Cardiac muscle cell (in vitro differentiated cells and primary cell): ENCODE measurements at places on chromosomes 1 and 21. TPM values are rescaled to one million over a fixed set of nuclear protein-coding genes. Genes with fewer than 3 reads are reported as not detected.
A peak's percentile ranks its signal among the peaks of the same experiment; 100 is the strongest.

C1orf116 gene
- total RNA-seq = 0.21 TPM in 2 replicates

LCE2A gene
- not detected in 2 replicates for total RNA-seq

OR14K1 gene
- not detected in 2 replicates for total RNA-seq

FABP3 gene
- total RNA-seq = 250 and 642 TPM in 2 replicates

THEM4 gene
- 26.8 and 37.5 TPM in 2 replicates for total RNA-seq

PRKCZ gene
- 46.8 and 50.9 TPM in 2 replicates for total RNA-seq

GRCh38 chr1:72498371-72498770, 216.0 kb upstream of the NEGR1 start:
- H3K4me3 ChIP-seq = no peak overlapping the region
- DNase-seq = no peak
- H3K36me3 ChIP-seq = no peaks in the 10 kb centered on the region
- no peaks in the 10 kb centered on the region for H3K27me3 ChIP-seq

- no peaks in the 10 kb centered on the region for H3K27me3 ChIP-seq
- no peaks in the 10 kb centered on the region for H3K36me3 ChIP-seq
- no peaks in the 10 kb centered on the region for H3K4me1 ChIP-seq
- H3K27ac ChIP-seq = no peak overlapping the region
These were observed 137.7 kb upstream of the SMYD2 start for GRCh38 chr1:214143006-214143992.

GRCh38 chr1:47707503-47707902, 269.7 kb downstream of the FOXD2 start:
- no peaks in the 10 kb centered on the region for H3K36me3 ChIP-seq
- H3K27me3 ChIP-seq = peaks cover 76% of the 10 kb centered on the region
- H3K4me3 ChIP-seq = no peak overlapping the region
- H3K27ac ChIP-seq = no peak overlapping the region

GRCh38 chr1:78043436-78043835, 2.3 kb upstream of the GIPC2 start:
- H3K27me3 ChIP-seq = peaks cover 53% of the 10 kb centered on the region
- H3K4me3 ChIP-seq = no peak overlapping the region
- peaks cover 12% of the 10 kb centered on the region for H3K4me1 ChIP-seq
- no peak for DNase-seq
- no peak overlapping the region for H3K27ac ChIP-seq
- no peaks in the 10 kb centered on the region for H3K36me3 ChIP-seq

GRCh38 chr1:103496014-103496635, 29.4 kb upstream of the RNPC3 start:
- no peak overlapping the region for H3K27ac ChIP-seq
- no peak for DNase-seq
- no peaks in the 10 kb centered on the region for H3K4me1 ChIP-seq
- H3K4me3 ChIP-seq = no peak overlapping the region
- H3K27me3 ChIP-seq = no peaks in the 10 kb centered on the region

GRCh38 chr21:27424601-27425000, 457.7 kb upstream of the ADAMTS5 start:
- peak; percentile 63 for DNase-seq
- H3K27me3 ChIP-seq = no peaks in the 10 kb centered on the region
- H3K27ac ChIP-seq = no peak overlapping the region
- H3K4me3 ChIP-seq = no peak overlapping the region

DNA sequence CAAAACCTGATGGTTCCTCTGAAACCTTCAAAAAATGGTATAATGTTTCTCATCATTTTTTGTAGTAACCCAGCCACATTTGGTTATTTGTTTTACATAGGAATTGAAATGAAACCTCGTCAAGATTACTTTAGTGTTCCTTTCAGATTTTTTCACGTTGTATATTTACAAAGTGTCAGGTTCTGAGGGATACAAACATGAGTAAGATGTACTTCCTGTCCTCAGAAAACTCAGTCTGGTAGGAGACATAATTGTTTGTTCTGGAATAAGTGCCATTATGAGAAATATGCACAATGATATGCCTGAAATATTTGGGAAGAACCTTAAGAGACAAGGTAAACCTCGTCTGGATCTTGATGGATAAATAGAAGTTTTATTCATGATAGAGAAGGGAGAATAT, 145.5 kb downstream of the USP25 start:
- H3K27ac ChIP-seq = no peak overlapping the region
- H3K36me3 ChIP-seq = peaks cover 63% of the 10 kb centered on the region
- H3K4me1 ChIP-seq = no peaks in the 10 kb centered on the region
- no peak overlapping the region for H3K4me3 ChIP-seq

DNA sequence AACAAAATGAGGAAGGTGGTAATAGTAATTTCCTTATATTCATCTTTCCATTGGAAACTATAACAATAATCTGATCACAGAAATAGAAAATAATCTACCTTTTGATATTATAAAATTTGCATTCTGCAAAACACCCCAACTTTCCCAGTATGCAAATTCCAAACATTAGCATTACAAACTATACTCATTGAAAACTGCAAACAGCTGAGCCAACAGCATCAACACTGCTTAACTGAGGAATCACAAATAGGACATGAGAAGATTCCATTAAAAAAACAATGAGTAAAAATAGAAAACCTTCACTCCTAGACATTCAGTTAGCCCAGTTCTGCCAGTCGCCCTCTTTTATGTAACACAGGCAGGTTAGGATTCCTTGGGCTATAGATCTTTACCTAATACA, 18.1 kb downstream of the ZNF281 start:
- no peak for DNase-seq
- no peaks in the 10 kb centered on the region for H3K27me3 ChIP-seq
- no peak overlapping the region for H3K27ac ChIP-seq
- no peak overlapping the region for H3K4me3 ChIP-seq

DNA sequence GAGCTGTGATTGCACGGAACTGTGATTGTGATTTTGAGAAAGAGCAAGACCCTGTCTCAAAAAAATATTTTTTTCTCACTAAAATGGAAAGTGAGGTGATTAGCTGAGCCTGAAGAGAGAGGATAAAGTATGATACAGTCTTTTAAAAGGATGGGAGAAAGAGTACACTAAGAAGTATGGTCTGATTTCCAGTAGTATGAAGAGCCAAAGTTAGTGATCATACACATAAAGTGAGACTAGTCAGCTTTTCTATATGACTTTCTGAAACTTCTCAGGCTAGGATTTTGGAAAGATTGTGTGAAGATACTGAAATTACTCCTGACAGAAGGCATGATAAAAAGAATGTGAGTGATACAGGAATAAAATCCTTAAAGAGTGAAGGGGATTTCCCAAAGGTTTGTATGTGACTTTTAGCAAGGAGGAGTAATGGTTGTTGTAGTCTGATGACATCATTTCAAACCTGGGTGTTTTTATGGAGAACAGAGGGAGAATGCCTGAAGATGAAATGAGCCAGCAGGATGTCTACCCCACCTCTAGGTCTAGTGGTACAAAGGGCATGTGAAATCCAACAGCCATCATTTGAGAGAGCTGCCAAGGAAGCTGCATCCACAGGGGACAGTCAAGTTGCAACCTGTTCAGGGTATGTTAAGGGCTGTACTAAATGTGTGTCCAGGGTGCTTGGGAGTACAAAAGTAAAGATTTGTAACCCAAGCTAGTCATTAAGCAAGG, 157.7 kb downstream of the PIK3R3 start:
- H3K4me3 ChIP-seq = no peak overlapping the region
- peaks cover 10% of the 10 kb centered on the region for H3K36me3 ChIP-seq
- H3K27ac ChIP-seq = no peak overlapping the region
- H3K27me3 ChIP-seq = no peaks in the 10 kb centered on the region
- no peaks in the 10 kb centered on the region for H3K4me1 ChIP-seq

- H3K4me3 ChIP-seq = no peak overlapping the region
- no peaks in the 10 kb centered on the region for H3K4me1 ChIP-seq
- no peaks in the 10 kb centered on the region for H3K27me3 ChIP-seq
- no peak overlapping the region for H3K27ac ChIP-seq
- DNase-seq = no peak
These were observed 36.8 kb downstream of the DIPK1A start for GRCh38 chr1:92924501-92924900.

DNA sequence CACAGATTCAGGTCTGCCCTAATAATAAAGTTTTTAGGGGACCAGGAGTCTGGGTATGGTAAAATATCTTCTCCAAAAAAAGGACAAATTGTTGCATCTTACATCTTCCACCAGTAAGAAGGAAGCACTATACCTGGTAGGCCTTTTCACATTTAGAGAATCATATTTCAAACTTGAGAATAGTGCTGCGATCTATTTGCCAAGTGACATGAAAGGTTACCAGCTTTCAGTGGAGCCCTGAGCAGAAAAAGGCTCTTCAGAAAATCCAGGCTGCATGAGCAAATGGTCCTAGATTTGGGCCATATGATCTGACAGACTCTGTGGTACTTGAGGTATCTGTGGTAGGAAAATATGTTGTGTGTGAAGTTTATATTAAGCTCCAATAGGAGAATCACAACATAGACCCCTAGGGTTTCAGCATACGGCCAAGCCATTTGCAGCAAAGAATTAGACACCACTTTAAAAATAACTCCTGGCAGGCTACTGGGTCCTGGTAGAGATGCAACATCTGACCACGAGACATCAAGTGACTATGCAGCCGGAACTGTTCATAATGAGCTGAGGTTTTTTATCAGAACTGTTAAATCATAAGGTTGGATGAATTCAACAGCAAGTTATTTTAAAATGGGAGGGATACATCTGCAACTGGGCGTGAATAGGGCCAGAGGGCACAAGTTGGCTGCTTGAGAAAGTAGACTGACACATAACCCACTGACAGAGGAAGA, 38.6 kb upstream of the CCDC190 start:
- no peaks in the 10 kb centered on the region for H3K4me1 ChIP-seq
- H3K4me3 ChIP-seq = no peak overlapping the region
- H3K27ac ChIP-seq = no peak overlapping the region
- no peak for DNase-seq

DNA sequence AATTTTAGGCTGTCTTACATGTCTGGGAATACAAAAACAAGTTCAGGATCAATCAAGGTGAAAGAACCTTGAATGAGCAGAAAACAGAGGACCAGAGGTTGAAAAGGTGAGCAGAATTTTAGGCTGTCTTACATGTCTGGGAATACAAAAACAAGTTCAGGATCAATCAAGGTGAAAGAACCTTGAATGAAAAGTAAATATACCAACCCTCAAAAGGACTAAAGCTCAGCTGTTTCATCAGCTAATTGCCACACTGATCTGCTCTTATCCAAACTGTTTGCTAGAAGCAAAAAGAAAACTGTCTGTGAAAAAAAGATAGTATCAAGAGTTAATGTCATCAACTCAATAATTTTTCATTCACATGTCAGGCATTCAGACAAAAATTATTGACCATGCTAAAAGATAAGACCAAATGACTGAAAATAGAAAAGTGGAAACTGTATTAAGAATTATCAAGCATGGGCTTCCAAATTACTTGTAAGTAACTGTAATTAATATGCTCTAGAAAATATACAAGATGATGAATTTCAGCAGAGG, 69.2 kb downstream of the LTN1 start:
- no peak overlapping the region for H3K27ac ChIP-seq
- no peaks in the 10 kb centered on the region for H3K27me3 ChIP-seq
- no peaks in the 10 kb centered on the region for H3K4me1 ChIP-seq
- DNase-seq = no peak
- H3K4me3 ChIP-seq = no peak overlapping the region
- H3K36me3 ChIP-seq = peaks cover 8% of the 10 kb centered on the region

DNA sequence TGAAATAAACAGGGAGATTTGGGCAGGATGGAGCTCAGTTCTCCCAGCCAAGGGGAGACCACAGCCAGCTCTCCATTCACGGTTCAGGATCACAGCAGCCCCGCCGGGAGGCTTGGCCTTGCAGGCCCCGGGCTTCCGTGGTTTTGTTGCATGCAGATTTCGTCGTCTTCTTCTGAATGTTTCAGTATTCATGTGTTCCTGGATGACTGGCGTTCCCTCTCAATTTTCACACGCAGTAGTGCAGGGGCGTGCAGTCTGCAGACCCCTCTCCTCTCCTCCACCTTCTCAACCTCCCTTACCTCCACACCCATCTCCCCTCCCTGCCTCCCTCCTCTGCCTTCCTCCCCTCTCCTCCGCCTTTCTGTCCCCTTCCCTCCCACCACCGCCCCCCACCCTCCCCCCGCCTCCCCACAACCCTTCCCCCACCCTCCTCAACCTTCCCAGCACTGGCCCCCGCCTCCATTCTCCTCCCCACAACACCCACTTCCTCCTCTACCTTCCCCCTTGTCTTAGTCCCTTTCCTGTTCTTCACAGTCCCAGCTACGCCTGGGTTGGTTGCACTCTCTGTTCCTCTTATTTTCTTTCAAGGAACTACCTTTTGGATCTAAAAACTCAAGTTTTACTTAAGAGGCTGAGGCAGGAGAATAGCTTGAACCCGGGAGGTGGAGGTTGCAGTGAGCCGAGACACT, 8.4 kb upstream of the SLC19A1 start:
- H3K36me3 ChIP-seq = no peaks in the 10 kb centered on the region
- no peak for DNase-seq
- peaks cover 4% of the 10 kb centered on the region for H3K4me1 ChIP-seq
- H3K27me3 ChIP-seq = no peaks in the 10 kb centered on the region
- H3K4me3 ChIP-seq = no peak overlapping the region

GRCh38 chr1:172776071-172776470, 117.2 kb downstream of the FASLG start:
- H3K4me3 ChIP-seq = no peak overlapping the region
- no peaks in the 10 kb centered on the region for H3K4me1 ChIP-seq
- DNase-seq = no peak
- no peaks in the 10 kb centered on the region for H3K36me3 ChIP-seq
- H3K27me3 ChIP-seq = no peaks in the 10 kb centered on the region
- no peak overlapping the region for H3K27ac ChIP-seq

GRCh38 chr1:168636642-168637111, 60.3 kb downstream of the XCL1 start:
- peaks cover 14% of the 10 kb centered on the region for H3K4me1 ChIP-seq
- no peaks in the 10 kb centered on the region for H3K36me3 ChIP-seq
- peak overlapping the region; percentile 65 for H3K27ac ChIP-seq
- H3K27me3 ChIP-seq = no peaks in the 10 kb centered on the region
- DNase-seq = peak; percentile 48

- no peak for DNase-seq
- no peak overlapping the region for H3K4me3 ChIP-seq
- no peaks in the 10 kb centered on the region for H3K4me1 ChIP-seq
These were observed 1217.8 kb upstream of the ADGRL2 start for GRCh38 chr1:80582980-80583379.

DNA sequence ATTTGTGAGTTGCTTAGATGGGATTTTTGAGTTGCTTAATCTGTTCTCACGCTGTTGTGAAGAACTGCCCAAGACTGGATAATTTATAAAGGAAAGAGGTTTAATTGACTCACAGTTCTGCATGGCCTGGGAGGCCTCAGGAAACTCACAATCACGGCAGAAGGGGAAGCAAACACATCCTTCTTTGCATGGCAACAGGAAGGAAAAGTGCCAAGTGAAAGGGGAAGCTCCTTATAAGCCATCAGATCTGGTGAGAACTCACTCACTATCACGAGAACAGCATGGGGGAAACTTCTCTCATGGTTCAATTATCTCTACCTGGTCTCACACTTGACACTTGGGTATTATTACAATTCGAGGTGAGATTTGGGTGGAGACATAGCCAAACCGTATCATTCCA, 10.3 kb downstream of the CLIC6 start:
- no peak overlapping the region for H3K27ac ChIP-seq
- no peaks in the 10 kb centered on the region for H3K4me1 ChIP-seq
- H3K36me3 ChIP-seq = no peaks in the 10 kb centered on the region
- no peak overlapping the region for H3K4me3 ChIP-seq

- DNase-seq = no peak
- no peaks in the 10 kb centered on the region for H3K27me3 ChIP-seq
These were observed 134.6 kb upstream of the RUNX3 start for GRCh38 chr1:25064465-25065240.

GRCh38 chr21:46056450-46056903, 41.4 kb upstream of the COL6A2 start:
- H3K4me3 ChIP-seq = no peak overlapping the region
- peak overlapping the region; percentile 17 for H3K27ac ChIP-seq
- peak; percentile 97 for DNase-seq
